ENCODE measurements at places on chromosomes 1 and 21. TPM values are rescaled to one million over a fixed set of nuclear protein-coding genes. Genes with fewer than 3 reads are reported as not detected.

DNA sequence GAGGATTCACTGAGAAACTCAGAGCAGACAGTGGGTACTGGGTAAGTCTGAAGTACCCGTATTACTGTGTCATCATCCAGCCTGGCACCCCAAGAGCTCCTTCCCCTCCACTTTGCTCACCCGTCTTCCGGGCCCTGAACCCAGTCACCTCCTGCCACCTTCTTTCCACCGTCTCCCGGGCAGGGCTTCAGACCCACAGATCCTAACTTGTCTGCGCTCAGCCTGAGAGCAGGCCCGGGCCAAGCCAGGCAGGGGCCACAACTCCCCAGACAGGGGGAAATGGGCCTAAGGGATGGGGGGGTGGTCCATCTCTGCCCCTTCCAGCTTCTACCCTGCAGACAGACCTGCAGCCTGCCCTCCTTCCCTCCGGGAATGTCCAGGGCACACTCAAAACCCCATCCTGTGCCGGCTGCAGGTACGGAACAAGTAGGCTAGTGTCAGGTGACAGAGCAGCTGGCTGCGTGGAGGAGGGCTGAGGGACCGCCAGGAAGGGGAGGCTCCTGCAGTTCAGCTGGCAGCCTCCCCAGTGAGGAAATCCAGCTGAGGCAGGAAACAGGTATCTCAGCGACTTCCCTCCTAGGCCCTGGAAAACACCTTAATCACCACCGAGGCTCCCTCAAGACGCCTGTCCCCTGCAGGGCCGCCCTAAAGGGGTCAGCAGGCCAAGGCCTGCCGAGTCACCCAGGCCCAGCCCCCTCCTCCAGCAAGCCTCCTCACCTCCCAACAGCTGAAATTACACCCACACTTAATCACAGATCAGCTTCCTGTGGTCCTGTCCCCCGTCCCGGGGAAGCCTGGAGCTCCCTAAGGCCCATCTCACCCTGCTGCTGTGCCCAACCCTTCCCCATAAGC, 3.5 kb downstream of the HSPG2 start:
- no peaks in the 10 kb centered on the region for H3K27me3 ChIP-seq
- H3K27ac ChIP-seq: peak overlapping the region; percentile 86
- H3K4me3 ChIP-seq: peak overlapping the region; percentile 70
- no peaks in the 10 kb centered on the region for H3K36me3 ChIP-seq
- H3K4me1 ChIP-seq: peaks cover 72% of the 10 kb centered on the region

DNA sequence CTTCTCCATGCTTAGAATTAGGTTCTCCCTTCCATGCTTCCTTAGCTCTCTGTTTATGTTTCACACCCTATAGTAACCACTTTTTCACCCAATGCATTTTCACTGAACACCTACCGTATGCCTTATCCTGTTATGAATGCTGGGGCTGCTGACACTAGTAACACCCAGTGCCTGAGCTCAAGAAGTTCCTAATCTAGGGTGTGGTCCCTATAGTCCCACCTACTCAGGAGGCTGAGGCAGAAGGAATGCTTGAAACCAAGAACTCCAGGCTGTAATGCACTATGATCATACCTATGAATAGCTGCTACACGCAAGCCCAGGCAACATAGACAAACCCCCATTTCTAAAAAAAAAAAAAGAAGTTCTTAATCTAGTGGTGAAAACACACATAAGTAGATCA, 5.5 kb downstream of the EPHA10 start:
- no peak overlapping the region for H3K27ac ChIP-seq
- H3K36me3 ChIP-seq: no peaks in the 10 kb centered on the region
- no peaks in the 10 kb centered on the region for H3K4me1 ChIP-seq
- no peak for DNase-seq

- H3K4me3 ChIP-seq: peak overlapping the region; percentile 86
- H3K36me3 ChIP-seq: peaks cover 16% of the 10 kb centered on the region
- H3K27me3 ChIP-seq: no peaks in the 10 kb centered on the region
These were observed 704 bp downstream of the ALG6 start for GRCh38 chr1:63368131-63368530.

Gene OPRD1
- not detected for total RNA-seq

Gene DENND2C
- 3.8 TPM for total RNA-seq
